Cardiac fibroblast (primary cell): ENCODE measurements at places on chromosomes 4 and X.

GRCh38 chrX:109301177-109301576 lies 180.7 kb downstream of the GUCY2F start:
- DNase-seq = no peak

DNA sequence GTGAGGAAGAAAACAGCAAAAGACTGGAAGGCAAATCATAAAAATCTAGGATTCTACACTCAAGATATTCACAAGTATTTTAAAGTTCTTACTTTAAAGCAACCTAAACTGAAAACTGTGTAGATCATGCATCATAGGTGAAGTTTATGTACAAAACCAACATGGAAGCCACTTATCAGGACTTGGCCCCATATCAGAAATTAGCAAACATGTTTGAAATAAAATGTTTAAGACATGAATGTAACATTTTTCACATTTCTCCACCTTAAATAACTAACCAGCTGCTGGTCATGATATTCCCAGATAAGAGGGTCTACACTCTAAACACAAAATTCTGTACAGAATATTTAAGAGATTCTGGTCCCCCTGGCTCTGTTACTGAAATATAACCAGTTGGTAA lies 38.5 kb downstream of the APBB2 start:
- peak; percentile 48 for DNase-seq

DNA sequence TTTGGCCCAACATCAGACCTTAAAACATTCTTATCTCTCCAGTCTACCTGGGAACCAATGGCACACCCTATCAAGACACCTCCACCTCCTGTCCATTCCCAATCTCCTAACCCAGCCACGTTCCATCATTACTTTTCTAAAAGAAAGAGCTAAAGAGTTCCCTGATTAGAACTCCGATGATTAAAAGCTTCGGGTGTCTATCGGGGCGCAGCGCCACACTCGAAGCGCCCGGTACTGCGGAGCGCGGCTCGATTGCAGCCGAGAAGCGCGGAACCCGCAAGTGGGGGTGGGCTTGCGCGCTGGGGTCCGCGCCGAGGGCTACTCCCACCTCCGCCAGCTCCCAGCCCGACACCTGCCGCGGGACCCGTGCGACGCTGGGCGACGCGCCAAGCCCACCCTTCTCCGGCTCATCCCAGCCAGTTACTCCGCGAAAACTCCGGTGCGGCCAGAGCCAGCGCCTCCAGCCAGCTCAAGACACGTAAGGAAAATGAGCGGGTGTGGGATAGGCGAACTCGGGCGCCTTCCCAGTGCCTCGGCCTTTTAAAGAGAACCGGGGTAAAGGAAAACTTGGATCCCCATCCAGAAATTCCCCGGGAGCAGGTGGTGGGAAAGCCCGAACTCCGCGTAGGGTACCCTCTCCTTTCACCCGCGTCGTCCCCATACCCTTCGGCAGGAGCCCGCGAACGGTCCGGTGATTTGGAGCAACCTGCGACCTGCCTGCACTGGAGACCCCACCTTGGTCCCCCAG lies 593 bp downstream of the NPY1R start:
- DNase-seq = peak; percentile 18

DNA sequence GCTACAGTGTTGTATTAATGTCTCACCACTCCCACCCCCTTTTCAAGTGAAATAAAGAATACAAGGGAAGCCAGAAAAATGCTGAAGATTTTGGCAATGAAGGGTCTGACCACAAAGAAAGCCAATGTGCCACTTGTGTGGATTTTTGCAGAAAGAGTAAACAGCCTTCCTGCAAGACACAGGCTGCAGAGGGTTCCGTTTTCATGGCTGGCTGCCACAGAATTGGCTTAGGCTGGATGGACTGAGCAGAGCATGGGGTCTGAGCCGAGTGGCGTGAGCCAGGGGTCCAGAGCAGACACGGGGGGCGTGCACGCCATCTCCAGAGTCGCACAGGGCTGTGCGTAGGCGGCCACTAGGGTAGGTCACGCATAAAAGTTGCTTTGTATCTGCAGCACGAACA lies 69.2 kb downstream of the MTNR1A start:
- peak; percentile 9 for DNase-seq

DNA sequence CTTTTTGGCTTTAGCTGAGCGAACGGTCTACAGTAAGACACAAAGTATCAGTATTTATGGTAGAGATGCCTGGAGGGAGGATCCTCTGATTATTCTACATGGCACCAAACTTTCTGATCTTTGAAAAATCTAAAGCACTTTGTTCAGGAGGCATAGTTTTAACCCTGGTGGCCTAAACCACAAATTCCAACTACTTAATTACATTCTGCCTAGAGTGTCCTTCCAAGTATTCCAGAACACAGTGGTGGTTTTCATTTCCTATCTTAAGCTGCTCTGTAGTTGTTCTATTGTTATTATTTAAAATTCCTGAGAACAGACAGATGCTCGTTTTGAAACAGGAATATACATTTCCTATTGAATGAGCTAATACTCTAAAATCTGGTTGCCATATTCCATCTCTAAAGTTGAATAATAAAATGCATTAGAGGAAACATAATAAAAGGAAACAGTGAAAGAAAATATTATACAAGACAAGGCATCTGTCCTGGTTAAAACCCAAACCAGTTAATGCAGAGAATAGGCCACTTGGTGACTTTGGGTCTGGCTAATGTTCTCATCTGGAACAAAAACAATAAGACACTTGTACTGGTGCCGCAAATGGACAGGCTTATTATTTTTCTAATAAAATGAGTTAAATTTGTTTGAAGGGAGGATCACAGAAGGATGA lies 657.4 kb downstream of the SPRY1 start:
- peak; percentile 32 for DNase-seq

DNA sequence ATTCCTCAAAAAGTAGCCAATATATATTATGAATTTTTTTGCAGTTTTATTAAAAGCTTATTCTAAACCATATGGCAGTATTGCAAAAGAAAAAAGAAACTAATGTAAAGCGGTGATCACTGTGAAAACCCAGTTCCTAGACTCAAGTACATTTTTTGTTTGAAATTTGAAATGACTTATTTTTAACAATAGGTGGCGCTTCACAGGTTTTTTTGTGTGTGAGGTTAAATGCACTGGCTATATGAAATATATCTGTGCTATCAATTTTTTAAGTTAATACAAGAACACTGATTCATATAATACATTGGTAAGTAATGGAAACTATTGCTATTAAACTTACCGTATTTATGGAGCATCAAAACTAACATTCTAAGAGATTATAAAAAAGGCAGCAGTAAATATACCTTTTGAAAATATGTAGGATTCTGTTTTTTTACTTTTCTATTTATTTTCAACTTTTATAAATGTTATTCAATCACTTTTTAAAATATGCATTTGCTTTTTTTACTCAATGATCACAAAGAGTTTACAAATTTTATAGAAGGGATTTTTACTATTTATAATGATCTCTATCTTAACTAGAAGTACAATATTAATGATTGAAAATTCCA lies 5.6 kb upstream of the SPRY1 start:
- peak; percentile 58 for DNase-seq

GRCh38 chrX:51487960-51488267 lies 8.5 kb downstream of the NUDT11 start:
- DNase-seq = peak; percentile 18

- no peak for DNase-seq
These were observed 391.0 kb downstream of the MAGEB5 start for GRCh38 chrX:26606971-26607370.

DNA sequence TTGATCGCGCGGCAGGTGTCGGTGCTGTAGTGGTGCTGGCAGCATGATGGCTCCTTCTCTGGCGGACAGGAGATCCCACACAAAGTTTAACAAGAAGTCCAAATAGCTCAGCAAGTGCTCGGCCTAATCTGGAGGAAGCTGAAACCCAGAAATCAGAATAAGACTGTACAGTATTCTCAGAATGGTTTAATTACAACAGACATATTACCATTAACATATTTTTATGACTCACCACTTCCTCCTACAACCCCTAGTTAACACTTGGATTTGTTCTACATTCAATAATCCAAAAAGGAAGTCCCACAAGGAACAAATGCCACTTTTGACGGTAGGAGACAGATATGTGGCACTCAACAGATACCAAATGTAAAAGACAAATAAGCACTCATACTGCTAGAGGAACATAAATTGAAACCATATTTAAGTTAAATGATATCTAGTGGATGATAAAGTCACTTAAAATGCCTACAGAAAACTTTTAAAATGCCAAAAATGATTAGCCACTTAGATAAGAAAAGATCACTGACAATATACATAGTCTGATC lies 91.2 kb downstream of the HUWE1 start:
- no peak for DNase-seq

DNA sequence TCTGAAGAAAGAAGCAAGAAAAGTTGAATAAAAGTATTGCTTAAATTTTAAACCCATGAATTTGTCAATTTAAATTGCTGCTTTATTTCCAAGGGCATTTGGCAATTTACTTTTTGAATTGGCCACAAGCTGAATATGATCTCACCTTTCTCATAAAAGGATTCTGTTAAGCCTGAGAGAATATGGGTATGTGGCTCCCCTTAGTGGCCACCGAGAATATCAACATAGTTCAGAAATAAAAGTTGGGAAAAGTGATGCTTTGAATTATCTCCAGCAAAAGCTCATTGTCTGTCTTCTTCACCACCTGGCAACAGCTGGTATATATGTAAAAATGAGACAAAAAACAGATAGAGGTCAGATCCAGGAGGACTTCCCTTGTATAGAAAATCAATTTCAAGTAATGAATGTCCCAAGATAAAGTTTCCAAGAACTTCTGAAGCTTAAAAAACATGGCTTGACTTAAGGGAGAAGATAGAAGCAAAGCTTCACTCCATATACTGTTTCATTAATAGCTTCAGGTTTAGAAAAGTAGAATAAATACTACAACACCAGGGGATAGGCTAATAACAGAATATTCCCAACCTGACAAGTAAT lies 290.7 kb upstream of the FAM241A start:
- DNase-seq = peak; percentile 58

DNA sequence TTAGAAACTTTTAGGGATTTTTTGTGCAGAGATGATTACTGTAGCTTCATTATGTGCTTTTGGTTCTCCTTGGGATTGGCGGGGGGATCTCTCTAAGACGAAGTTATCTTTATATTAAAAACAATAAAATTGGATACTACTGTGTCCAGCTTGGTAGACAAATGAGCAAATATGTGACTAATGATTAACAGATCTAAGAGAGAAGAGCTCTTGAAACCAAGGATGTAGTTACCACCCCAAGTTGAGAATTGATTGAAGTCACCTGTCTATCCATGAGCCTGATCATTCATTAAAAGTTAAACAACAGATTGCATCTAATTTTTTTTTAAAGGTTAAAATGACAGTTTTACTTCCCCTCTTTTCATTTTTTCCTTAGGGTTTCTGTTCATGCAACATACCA lies 8.7 kb downstream of the PAICS start:
- no peak for DNase-seq
